ENCODE measurements at places on chromosomes 2 and 18.

GRCh38 chr2:229270551-229271410 is at the start of gene PID1:
Gene PID1 (minus strand): TSS chr2:229271287. CDS start chr2:229271043, 244 bp downstream.
- no peak for DNase-seq

DNA sequence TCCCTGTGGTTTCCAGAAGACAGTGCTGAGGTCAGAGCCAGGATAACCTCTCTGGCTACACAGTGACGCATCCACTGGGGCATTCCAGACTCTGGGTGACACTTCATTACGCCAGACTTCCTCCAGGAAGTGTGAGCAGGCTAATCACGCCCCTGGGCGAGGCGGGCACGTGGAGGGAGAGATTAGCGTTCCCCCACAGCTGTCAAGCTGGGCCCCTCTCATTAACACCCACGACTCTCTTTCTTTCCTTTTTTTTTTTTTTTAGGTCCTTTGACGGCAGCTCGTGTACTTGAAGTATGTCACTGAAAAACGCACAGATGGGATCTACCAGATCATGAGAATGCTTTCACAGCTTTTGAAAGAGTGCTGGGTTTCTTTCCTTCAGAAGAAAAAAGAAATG is 274.6 kb downstream of the AFF3 start:
- DNase-seq = no peak

GRCh38 chr2:174969091-174969734 is 36.0 kb downstream of the CHN1 start:
- DNase-seq = no peak

DNA sequence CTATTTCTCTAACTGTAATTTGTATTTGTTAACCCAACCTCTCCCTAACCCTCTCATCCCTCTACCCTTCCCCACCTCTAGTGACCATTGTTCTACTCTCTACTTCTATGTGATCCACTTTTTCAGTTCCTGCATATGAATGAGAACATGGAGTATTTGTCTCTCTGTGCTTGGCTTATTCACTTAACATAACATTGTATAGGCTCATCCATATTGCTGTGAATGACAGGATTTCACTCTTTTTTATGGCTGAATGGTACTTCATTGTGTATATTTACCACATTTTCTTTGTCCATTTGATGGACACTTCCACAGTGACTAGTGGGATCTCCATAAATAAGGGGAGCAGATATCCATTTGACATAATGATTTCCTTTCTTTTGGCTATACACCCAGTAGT is 103.7 kb downstream of the PLEKHM3 start:
- no peak for DNase-seq

DNA sequence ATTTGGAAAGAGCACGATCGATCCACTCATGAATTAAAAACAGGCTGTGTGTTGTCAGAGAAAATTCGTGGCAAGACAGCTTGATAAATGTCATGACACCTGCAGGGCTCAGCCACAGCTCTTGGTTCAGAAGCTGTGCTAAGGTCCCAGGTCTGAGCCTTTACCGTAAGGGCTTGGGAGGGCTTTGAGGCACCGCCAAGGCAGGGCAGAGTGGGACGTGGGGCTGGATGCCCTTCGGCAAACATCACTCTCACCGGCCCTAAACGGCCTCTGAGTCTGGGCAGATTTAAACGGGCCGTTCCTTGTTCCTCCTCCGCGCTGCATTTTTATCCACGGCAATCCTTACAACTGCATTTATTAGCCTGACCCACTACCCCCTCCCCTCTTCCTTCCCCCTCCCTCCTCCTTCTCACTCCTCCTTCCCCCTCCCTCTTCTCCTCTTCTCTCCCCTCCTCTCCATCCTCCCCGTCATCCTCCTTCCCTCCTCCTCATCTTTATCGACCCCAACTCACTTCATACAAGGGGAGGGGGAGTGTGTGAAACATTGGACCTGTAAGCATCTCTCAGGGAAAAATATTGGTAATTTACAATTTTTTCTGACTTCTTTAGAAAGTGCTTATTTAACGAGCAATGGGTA is 33.9 kb downstream of the MBP start:
- DNase-seq = no peak

DNA sequence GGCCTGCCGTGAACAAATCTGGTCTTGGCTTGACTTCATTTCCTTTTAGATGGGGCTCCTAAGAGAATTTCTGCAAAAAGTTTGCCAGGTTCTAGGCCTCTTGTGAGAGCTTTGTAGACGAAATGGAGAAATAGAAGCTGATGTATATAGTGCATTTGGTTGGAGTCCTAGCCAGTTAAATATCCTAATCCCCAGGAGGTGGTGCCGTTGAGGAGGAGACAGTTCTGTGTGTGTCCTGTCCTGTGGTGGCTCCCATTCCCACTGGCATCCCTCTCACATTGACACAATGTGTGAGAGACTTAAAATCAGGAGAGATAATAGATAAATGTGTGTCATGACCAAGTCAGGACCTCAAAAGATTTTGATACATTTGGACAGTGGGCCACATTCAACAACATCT is 34.6 kb upstream of the DNER start:
- no peak for DNase-seq

DNA sequence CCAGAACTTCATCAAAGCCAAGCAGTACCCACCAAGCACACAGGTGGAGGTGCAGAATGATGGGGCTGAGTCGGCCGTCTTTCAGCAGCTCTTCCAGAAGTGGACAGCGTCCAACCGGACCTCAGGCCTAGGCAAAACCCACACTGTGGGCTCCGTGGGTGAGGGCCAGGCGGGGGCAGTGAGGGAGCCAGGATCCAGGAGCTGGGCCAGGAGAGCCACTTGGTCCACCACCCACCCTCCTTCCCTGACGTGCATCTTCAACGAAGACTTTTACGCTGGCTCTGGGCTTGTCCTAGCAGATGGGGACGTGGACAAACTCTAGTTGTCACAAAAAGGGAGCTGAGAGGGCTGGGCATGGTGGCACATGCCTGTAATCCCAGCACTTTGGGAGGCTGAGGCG is 11.8 kb downstream of the VIL1 start:
- DNase-seq = no peak

DNA sequence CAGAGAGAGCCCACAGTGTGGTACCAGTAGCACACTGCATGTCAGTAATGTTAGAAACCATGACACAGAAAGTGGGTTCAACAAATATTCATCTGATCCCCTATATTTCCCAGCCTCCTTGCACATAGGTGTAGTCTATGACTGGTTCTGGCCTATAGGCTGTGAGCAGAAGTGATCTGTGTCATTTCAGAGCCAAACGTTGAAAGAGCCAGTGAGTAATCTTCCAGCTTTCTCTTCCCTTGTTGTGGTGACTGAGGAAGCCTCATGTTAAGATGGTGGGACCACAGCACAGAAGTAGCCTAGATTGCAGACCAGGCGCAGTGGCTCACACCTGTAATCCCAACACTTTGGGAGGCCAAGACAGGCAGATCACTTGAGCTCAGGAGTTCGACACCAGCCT is 4.1 kb downstream of the TMEM237 start:
- DNase-seq = no peak

GRCh38 chr2:56969513-56969912 is 785.7 kb downstream of the CCDC85A start:
- no peak for DNase-seq

GRCh38 chr2:240960971-240961876 is 37.2 kb upstream of the SNED1 start:
- peak; percentile 12 for DNase-seq

- no peak for DNase-seq
Observed at GRCh38 chr2:10048501-10049171, 5.3 kb downstream of the KLF11 start.

DNA sequence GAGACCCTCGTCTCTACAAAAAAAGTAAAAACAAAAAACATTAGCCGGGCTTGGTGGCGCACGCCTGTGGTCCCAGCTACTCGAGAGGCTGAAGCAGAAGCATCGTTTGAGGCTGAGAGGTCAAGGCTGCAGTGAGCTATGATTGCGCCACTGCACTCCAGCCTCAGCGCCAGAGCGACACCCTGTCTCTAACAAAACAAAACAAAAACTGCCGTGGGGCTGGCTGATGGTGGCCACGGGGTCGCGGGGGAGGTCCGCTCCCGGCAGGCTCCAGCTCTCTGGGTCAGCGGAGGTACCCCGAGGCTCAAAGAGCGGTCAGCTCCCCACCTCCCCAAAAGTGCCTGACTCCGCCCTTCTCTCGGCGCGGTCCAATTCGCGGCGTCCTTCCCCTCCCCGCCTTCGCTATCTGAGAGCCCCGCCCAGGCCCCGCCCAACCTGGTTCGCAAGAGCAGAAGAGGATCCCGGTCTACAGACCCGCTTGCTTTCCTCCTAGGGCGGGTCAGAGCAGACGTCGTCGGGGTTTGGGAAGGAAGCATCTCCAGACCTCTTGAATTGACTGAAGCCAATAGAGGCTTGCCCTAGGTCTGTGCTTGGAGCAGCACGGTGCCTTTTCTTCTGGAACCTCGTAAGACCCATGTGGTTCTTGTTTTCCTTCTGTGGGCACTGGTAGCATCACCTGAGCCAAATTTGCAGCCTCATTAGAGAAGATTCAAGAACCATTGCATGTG is 7.8 kb downstream of the RAX start:
- no peak for DNase-seq

GRCh38 chr2:85920810-85921545 is 32.2 kb upstream of the ST3GAL5 start:
- DNase-seq = no peak

DNA sequence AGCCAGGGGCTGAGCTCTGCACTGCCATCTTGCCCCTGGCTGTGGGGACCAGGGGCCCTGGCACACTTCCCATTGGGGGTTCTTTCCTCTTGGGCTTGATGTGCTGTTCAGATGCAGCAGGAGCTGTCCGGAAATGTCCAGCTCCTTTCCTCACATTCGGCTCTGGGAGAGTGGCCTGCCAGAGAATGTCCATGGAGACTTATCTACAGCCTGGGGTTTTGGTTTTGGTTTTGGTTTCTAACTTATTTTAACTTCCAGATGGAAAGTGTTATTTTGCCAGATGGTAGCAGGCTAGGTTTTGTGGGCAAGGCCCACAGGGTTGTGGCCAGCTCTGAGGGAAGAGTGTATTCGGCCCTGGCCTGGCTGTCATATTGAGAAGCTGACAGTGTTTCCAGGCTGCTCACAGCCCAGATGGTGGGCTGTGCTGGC is 177.3 kb downstream of the ANKRD30B start:
- DNase-seq = no peak

Measured in skeletal muscle cell (primary cell).